CD4-positive, alpha-beta T cell treated with Interleukin-15 for 4 hours (primary cell): ENCODE measurements at places on chromosomes 12 and 14.

DNA sequence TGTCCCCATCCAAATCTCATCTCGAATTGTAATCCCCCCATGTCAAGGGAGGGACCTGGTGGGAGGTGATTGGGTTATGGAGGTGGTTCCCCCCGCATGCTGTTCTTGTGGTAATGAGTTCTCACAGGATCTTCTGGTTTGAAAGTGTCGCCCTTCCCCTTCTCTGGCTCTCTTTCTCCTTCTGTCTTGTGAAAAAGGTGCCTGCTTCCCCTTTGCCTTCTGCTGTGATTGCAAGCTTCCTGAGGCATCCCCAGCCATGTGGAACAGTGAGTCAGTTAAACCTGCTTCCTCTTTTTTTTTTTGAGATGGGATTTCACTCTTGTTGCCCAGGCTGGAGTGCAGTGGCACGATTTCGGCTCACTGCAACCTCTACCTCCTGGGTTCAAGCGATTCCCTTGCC lies 104.0 kb downstream of the CCDC91 start:
- no peak for DNase-seq

DNA sequence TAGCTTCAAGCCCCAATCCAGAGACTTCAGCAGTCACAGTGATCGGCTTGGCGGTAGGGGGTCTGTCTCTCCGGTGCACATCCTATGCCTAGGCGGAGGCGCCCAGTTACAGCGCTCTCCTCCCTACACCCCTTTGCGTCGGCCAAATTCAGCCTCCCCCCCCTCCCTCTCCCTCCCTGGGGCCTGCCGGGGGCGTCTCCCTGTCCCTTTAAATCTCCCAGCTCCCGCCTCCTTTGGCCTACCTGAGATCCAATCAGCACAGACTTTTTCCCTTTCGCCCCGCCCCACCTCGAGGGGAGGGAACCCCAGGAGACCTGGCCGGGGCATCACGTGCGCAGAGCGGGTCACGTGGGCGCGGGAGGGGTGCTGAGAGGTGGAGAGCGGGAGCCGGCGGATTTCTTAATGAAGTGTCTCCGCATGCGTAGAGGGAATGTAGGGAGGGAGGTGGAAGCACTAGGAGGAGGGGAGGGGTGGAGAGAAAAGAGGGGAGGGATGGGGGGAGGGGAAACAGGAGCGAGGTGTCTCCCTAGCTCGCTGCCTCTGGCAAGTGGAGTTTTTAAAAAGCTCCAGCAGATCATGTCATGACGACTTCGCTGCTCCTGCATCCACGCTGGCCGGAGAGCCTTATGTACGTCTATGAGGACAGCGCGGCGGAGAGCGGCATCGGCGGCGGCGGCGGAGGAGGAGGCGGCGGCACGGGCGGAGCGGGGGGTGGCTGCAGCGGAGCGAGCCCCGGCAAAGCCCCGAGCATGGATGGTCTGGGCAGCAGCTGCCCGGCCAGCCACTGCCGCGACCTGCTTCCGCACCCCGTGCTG lies at the start of gene HOXC13:
TSS of gene HOXC13 (plus strand) at position 506 of the 815 bp plus-strand sequence. CDS start at position 582, 76 bp downstream.
- DNase-seq, result no peak

DNA sequence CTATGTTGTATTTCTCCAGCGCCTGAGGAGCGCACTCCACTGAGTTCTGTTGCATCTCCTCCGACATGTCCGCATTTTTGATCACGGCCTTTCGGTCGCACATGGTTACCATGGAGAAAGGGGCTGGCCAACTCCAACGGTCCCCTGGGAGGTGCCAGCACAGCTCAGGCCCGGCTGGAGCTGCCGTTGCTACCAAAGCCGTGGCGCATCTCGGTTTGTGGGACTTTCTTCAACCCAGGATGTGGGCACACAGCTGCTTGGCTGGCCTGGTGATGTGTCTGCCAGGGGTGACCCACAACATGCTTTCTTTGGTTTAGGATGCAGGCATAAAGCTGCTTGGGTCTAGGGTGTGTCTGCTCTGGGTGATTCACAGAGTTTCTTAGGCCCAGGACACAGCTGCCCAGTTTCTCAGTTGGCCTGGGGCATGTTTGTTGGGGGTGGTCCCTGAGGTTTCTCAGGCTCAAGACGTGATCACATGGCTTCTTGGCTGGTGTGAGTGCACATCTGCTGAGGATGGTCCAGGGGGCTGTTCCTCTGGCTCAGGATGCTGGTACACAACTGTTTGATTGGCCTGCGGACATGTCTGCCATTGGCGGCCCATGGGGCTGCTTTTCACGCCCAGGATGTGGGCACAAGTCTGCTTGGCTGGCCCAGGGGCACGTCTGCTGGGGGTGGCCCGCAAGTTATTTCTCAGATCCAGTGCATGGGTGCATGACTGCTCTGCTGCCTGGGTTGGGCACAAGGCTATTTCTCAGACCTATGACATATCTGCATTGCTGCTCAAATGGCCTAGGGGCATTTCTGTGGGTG lies 25.9 kb upstream of the GTF2A1 start:
- DNase-seq, result no peak

- no peak for DNase-seq
Observed at GRCh38 chr14:34616360-34616759, 13.6 kb downstream of the SNX6 start.

- no peak for DNase-seq
Observed at GRCh38 chr12:1839956-1840951, 19.9 kb downstream of the LRTM2 start.
